ENCODE measurements at places on chromosomes 11 and 22.

GRCh38 chr22:42720263-42721044, at the start of gene A4GALT:
Gene A4GALT, minus strand, starts transcription at chr22:42720870. Its CDS starts 26,919 bp downstream, at chr22:42693951.
- DNase-seq = no peak

- no peak for DNase-seq
Observed at GRCh38 chr22:17629173-17629489, 582 bp upstream of the ATP6V1E1 start.

DNA sequence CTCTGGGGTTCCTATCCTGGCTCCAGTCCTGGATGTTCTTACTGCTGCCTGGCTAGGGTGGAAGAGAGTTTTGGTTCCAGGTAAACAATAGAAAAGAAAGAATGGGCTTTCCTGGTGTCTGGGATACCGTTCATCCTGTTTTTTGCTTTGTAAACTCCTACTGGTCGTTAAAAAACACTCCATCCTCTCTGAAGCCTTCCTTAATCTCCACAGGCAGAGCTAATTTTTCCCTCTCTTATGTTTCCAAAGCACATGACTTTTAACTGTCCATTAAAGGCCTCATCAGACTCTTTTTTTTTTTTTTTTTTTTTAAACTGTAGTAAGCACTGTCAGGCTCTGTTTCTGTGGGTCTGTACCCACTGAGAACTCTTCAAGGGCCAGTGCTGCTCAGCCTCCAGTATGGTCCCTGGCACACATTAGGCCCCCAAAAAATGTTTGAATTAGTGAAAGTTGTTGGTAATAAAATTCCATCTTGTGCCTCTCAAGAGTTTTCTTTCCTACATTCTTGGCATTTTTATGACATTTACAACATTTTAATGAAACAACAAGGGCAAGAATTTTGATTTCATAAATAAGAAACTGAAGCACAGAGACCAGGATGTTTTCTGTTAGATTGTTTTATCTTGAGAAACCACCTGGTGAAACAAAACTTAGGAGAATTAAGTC, 104.2 kb downstream of the TEAD1 start:
- DNase-seq = no peak

DNA sequence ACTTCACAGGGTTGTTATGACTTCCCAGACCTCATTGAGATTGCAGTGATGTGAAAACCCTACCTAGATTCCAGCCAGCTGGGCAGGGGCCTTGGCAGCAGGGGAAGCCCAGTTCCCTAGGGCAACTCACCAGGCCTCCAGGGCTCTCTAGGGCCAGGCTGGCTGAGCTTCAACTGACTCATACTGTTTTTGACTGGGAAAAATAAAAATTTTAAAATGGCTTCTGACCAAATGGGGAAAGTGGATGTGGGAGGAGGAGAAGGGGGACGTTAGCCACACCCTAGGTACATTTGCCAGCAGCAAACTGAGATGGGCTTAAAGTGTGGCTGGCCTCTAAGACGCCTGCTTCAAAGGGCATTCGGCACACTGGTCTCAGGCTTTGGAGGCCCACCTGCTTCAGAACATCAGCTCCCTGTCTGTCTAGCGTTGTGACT, 39.0 kb downstream of the BMAL1 start:
- DNase-seq = no peak

DNA sequence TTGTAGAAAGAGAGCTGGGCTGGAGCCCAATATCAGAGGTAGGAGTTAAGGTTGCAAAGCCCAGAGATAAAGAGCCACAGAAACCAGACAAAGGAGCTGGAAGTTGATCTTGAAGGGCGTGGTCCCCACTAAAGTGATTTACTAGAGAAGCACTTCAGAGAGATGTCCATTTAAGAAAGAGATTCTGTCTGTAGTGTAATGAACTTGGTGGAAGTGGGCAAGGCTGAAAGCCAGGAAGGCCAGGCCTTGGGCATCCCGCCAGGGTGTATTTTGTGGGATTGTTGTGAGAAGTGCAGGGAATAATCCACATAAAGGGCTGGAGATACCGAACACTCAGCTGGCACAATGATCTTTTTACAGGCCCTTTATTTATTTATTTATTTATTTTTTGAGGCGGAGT, 1398.8 kb downstream of the TBC1D22A start:
- DNase-seq = no peak

- DNase-seq = no peak
Observed at GRCh38 chr11:120532082-120532831, 20.7 kb downstream of the GRIK4 start.

GRCh38 chr11:81092522-81092921, 1641.1 kb downstream of the FAM181B start:
- no peak for DNase-seq

- DNase-seq = no peak
Observed at GRCh38 chr11:59849129-59849528, 3.8 kb upstream of the CBLIF start.

- DNase-seq = no peak
Observed at GRCh38 chr11:30585125-30585891, 845 bp downstream of the MPPED2 start.

- DNase-seq = no peak
Observed at GRCh38 chr22:39871008-39871798, 22.4 kb downstream of the ENTHD1 start.

DNA sequence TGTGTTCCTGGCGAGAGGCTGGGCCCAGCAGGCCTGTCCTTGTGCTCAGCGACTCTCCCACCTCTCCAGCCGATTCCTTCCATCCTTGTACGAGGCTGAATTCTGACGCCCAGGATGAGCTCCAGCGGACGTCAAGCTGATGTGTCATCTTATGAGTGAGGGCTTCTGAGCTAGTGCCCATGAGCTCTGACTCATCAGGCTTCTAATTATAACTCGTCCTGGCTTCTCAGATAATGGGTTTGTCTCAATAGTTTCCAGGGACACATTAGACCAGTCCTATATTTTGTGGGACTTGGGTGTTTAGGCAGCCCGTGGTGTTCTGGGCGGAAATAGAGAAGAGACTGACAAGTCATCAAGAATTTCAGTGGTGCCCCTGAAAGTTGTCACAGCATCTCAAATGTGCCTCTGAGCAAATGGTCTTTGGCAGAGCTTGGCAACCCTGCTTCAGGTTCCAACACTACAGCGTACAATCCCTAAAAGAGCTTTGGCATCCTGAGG, 108.2 kb upstream of the CD44 start:
- no peak for DNase-seq

DNA sequence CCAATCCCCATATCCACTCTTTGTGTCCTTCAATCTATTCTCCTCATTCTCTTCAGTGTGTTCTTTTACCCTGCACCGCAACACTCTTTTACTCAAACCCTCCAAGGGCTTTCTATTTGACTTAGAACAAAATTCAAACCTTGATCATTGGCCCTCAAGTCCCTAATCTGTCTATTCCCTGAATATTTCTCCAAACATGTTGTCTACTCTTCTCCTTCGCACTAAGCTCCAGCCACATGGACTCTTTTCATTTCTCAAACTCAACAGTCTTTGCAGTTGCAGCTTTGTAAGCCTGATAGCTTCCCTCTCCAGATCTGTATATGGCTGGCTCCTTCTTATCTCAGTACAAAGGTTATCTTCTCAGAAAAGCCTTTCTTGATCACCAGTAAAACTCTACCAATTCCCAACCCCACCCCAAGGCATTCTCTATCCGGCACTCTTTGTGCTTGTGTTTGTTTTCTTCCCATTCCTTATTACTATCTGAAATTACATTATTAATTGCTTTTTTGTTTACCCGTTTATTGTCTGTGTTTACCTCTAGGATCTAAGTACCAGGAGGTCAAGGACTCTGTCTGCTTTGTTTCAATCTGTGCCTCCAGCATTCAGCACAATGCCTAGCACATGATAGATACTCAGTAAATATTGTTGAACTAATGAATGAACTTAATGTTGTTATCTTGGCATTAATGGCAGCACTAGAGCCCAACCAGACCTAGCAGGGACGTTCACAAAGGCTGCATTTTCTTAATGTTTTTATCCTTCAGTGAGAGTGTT, 147.4 kb downstream of the BBOX1 start:
- DNase-seq = no peak

DNA sequence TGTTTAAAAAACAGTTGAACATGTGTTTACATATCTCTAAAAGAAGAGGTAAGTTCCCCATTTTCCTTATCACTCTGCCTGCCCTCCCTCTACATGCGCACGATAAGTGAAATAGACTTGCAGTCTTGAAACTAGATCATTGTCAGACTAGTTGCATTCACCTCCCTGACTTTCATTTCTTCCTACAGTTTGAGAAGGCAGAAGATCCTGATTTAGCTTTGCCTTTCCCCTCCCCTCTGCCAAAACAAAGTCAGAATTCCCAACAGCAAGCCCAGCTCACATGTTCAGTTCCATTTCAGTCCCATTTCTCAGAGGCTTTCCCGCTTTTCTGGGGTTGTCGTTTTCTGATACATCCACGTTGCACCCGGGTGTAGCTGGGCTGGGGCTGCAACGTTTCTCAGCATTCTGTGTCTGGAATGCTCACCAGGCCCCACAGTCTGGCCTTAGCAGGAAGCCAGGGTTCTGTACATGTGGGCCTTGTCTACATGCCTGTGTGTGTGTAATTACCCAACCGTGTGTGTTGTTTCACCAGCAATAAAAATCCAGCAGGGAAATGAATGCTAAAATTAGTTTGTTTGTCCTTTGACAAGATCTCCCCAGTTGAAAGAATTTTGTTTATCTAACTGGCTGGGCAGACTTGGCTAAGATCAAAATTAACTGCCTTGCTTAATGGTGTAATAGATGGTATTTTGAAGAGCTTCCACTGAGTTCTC, 179.2 kb downstream of the DBX1 start:
- no peak for DNase-seq
